Activated CD4-positive, alpha-beta T cell treated with anti-CD3 and anti-CD28 coated beads, Interleukin-2, amount 10 ng/mL, durations not matched to agents 24 days and 14 days (primary cell): ENCODE measurements at places on chromosomes 4 and X. TPM values are rescaled to one million over a fixed set of nuclear protein-coding genes. Genes with fewer than 3 reads are reported as not detected.

DNA sequence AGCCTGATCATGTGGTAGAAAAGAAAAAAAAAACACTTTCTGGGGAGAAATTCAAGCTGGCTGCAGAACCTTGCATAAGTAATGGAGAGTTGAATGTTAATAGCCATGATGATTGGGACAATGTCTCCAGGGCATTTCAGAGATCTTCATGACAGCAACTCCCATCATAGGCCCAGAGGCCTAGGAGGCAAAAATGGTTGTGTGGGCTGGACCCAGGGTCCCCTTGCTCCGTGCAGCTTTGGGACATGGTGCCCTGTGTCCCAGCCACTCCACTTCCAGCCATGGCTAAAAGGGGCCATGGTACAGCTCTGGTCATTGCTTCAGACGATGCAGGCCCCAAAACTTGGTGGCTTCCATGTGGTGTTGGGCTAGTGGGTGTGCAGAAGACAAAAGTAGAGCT is 1170.9 kb downstream of the C4orf33 start:
- DNase-seq: no peak

- DNase-seq: peak; percentile 67
Observed at GRCh38 chr4:98996056-98996764, 689 bp downstream of the METAP1 start.

DNA sequence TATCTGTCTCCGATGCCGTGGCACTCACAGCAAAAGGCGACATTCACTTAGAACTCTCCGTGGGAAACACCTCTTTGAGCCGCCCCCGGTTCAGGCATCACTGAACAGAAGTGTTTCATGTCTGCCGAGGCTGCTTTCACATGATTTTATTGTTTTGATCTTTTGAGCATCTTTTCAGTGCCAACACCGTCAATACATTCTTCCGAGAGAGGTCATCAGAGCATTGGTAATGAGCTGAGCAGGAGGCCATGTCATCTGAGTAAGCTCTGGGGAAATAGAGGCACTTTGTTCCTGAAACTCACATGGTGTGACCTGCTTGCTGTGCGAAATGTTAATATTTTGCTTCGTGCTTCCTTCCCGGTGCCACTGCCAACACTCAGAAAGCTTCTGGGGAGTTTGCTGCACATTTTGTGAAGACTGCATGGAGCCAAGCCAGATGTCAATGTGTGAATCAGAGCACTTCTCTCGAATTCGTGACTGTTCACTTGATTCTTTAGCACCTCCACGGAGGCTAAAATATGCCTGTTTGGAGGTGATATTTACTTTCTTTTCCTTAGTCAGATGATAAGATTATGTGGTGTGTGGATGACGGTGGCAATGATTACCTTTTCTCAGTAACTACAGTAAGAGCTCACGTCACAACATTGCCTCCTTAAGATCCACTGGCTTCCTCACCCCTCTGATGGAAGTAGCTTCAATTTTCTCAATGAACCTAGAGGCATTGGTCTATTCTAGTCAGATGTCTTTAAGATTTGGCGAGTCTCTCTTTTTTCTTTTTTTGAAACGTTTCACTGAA is 222.3 kb upstream of the HS3ST1 start:
- no peak for DNase-seq

DNA sequence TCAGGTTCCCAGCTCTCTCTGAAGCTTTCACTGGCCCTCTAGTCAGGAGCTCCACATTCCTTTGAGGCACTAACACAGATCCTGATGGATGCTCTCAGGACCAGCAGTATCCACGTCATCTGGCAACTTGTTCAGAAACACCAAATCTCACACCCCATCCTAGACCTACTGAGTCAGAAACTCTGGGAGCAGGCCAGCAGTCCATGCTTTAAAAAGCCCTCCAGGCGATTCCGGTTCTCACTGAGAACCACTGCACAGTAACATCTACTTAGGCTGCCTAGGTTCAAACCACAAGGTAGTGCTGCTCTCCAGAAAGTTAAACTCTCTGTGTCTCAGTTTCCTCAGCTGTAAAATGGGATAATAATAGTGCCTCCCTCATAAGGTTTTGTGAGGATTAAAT is 55.3 kb downstream of the CCDC158 start:
- DNase-seq: no peak

- DNase-seq: no peak
Observed at GRCh38 chr4:38774181-38774955, 8.4 kb downstream of the TLR10 start.

GRCh38 chrX:73647632-73648322 is 84.8 kb downstream of the CHIC1 start:
- no peak for DNase-seq

DNA sequence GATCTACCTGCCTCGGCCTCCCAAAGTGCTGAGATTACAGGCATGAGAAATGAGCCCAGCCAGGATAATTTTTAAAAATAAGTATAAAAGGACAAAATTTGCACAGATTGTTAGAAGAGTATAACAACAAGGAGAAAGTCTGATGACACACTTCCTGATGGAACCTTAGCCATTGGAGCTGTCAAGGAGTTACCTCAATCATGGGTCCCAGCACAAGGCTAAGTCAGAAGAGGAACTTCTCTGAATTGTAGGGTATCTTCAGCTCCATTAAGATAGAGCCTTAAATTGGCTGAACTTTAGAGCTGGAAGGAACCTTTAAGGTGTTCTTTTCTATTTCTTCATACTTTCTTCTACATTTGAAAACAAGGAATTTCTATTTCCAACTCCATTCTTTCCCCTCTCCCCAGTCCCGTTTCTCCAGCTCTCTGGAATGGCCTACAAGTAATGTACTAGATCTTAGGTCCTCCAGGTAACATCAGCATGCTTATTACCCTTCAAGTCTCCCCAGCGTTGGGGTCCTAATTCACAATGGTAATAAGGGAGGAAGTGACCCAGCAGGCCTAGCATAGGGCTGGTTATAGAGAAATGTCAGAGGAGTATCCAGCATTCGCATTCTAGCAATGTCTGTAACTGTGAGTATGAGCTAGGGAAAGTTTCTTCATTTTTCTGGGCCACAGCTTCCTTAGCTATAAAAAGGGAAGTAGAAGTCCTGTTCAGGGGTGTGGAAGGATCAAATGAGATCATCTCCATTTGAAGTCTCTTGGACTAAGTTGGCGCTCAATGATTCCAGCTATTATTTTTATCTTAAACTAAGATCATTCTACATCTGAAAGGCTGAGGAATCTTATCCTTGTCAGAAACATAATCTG is 18.5 kb upstream of the RBPJ start:
- no peak for DNase-seq

The SMR3B gene
- total RNA-seq: not detected in 2 replicates

GRCh38 chr4:101066626-101067170 is 280.6 kb downstream of the PPP3CA start:
- DNase-seq: no peak

DNA sequence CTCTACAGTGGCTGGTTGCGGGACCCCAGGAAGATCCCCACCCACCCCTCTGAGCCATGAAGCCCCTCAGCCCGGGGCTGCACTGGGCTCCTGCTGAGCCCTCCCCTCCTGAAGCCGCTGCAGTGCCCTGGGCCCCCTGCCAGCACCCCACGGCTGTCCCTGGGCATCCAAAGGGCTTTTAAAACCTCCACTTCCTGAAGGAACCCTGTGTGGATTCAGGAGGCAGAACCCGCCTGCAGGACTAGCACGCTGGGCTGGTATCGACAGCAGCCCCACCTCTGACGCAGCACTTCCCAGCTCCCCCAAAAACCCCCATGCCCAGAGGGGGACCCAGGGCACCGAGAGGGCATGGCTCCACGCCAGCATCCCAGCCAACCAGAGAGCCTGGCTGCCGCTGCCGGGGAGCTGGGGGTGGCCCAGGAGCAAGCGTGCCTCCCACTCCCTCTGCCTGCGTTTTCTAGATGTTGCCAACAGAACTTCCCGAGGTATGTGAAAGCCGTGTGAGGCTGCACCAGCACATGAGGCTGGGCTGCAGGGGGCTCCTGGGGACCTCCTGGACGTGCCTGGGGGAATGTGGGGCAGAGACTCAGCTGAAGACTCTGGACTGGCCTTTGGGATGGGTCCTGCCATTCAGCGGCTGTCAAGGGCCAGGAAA is 6.3 kb downstream of the MXD4 start:
- no peak for DNase-seq

The EDNRA gene
- total RNA-seq: not detected in 2 replicates

The HAND2 gene
- not detected in 2 replicates for total RNA-seq

The ZNF141 gene
- 25.4 and 27.0 TPM in 2 replicates for total RNA-seq

The PCYT1B gene
- 0.05 and 0.14 TPM in 2 replicates for total RNA-seq

- DNase-seq: no peak
Observed at GRCh38 chrX:109155161-109155560, 326.7 kb downstream of the GUCY2F start.
